ENCODE measurements at places on chromosomes 1 and 21. TPM values are rescaled to one million over a fixed set of nuclear protein-coding genes. Genes with fewer than 3 reads are reported as not detected.

GRCh38 chr21:45351061-45351460 is 53.9 kb upstream of the COL18A1 start:
- DNase-seq: peak; percentile 9

GRCh38 chr21:15408089-15408488 is 321.7 kb upstream of the USP25 start:
- DNase-seq: no peak

DNA sequence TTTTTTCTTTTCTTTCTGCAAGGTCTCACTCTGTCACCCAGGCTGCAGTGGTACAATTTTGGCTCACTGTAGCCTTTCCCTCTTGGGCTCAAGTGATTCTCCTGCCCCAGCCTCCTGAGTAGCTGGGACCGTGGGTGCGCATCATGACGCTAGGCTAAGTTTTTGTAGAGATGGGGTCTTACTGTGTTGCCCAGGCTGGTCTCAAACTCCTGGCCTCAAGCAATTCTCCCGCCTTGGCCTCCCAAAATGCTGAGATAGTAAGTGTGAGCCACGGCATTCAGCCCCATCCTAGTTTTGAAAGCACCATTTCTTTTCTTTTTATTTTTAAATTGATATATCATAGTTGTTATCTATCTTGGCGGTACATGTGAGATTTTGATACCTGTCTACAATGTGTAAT is 140.6 kb downstream of the GALNT2 start:
- DNase-seq: no peak

- peak; percentile 52 for DNase-seq
These were observed at the start of gene CCDC185 for GRCh38 chr1:223393275-223394214. Gene CCDC185, plus strand, starts transcription at chr1:223393415. Its CDS starts 61 bp downstream, at chr1:223393476.

GRCh38 chr1:158101927-158102326 is 78.8 kb upstream of the CD1D start:
- DNase-seq: no peak

DNA sequence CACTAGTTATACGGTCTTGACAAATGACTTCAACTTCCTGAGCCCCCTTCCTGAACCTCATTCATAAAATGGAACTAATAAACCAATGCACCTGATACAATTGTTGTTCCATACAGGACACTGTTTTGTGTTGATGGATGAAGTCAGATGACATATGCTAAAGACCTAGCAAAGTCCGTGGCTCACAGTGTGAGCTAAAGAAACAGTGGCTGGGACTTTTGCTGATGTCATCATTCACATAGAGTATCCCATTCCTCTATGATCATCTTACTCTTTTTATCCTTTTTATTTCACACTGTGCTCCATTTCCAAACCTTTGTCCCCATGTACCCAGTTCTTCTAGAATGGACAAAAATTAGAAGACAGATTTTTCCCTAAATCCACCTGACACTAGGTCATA is 83.7 kb upstream of the KAZN start:
- DNase-seq: no peak

DNA sequence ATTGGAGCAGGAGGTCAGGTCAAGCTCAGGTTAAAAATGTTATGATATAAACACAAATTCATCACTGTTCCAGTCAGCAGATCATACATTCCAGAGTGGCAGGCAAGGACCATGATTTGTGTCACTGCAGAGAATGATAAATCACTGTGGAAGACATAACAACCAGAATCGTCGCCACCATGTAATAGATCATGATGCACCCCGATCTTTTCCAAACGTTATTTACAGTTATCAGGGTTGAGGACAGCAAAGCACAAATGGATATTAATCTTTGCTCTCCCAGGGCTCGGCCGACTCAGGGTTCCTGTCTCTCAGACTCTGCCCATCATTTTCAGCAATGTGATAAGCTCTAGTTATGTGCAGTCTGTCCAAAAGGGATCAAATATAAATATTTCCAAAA is 122.7 kb downstream of the ZBTB18 start:
- no peak for DNase-seq

- DNase-seq: peak; percentile 62
These were observed 62.1 kb downstream of the DEGS1 start for GRCh38 chr1:224245188-224245587.

DNA sequence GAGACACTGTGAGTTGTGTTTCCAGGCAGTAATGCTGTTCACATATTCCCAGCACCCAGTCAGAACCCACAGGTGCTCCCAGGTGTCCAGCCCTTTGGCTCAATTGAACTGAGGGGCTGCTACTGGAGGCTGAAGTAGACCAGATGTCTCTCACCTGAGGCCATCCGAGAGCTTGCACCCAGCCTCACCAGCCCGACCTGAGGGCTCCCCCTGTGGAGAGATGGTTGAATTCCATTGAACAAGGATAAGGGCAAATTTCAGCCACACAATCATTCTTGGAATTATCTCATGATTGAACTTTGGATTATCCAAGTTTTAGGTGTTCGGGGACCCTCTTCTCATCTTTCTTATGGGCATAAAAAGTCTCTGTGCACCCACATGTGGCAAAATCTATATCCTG is 52.1 kb downstream of the OBSCN start:
- no peak for DNase-seq

DNA sequence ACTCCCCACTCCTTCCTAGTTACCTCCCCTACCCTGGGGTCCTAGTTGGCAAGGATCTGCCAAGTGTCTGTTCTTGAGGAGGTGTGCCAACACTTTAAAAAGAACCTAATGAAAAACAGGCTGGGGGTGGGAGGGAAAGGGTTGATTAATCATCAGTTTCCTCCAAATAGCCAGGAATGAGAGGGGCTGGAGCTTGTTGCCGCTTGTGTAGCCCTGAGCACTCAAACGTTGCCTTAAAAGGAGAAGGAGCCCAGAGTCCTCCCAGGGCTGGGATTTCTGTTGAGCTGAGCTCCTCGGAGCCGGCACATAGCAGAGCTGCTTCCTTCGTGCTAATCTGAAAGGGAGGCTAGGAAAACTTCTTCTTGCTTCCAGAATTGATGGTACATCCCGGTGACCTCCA is 15.9 kb downstream of the SHISA4 start:
- peak; percentile 60 for DNase-seq

DNA sequence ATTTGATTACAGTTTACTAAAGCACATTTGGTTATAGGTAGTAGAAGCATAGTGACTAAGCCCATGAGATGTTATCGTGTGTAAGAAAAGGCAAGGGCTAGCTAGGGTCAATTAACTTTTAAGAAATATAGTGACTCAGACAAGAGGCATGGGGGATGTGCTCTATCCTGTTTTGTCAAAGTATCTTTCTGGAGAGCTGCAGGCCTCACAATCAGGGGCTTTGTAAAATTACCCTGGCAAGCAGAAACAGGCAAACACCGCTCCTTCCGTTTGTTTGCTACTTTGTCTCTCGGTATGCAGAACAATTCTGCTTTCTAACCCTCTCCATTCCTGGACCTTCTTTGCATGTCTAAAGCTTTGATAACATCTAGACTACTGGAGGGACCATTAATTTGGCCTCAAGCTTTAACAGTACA is 26.1 kb upstream of the ZNF697 start:
- DNase-seq: no peak

GRCh38 chr1:235147269-235147668 is 13.8 kb downstream of the RBM34 start:
- no peak for DNase-seq

GRCh38 chr1:81020506-81020905 is 780.2 kb upstream of the ADGRL2 start:
- no peak for DNase-seq

DNAJB4 gene
- polyA plus RNA-seq: 46.9 TPM

COL24A1 gene
- polyA plus RNA-seq: 0.93 TPM

S100A9 gene
- 69.9 TPM for polyA plus RNA-seq

KRTAP13-1 gene
- polyA plus RNA-seq: not detected

NGF gene
- 17.4 TPM for polyA plus RNA-seq

Data from right cardiac atrium (tissue), 5 donors.